Activated naive CD4-positive, alpha-beta T cell treated with anti-CD3 and anti-CD28 coated beads for 36 hours (primary cell): ENCODE measurements at places on chromosomes 2 and 18. TPM values are rescaled to one million over a fixed set of nuclear protein-coding genes. Genes with fewer than 3 reads are reported as not detected.

Gene FAM228A
- total RNA-seq: 0.26 TPM

Gene PFN4
- total RNA-seq: not detected

GRCh38 chr2:191977754-191978153 is 130.9 kb upstream of the CAVIN2 start:
- no peak for DNase-seq

GRCh38 chr2:118058951-118059350 is 29.3 kb upstream of the INSIG2 start:
- DNase-seq: no peak

- no peak for DNase-seq
Observed at GRCh38 chr2:30339071-30339470, 107.7 kb downstream of the LBH start.

DNA sequence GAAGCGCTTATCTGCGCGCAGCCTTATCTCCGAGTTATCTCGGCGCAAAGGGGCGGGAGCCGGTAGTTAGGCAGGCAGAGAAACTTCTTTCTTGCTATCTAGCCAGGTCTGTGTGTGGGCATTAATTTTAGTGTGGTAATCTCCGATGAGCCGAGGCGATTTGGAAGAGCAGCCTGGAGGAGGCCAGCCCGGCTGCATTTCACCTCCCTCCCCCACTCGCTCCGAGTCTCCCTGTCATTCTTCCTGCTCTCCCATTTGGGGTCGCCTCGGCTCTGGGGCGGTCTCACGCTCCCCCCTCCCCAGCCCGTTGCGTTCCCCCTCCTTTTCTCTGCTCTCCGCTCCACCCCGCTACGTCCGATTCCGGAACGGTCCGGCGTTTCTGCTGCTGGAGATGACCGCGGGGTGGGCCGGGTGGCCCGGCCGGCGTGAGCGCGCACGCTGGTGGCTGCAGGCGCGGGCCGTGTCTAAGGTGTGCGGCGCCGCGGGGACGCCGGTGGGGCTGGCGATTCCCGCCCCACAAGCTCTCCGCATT is 566 bp downstream of the GATA6 start:
- DNase-seq: no peak

DNA sequence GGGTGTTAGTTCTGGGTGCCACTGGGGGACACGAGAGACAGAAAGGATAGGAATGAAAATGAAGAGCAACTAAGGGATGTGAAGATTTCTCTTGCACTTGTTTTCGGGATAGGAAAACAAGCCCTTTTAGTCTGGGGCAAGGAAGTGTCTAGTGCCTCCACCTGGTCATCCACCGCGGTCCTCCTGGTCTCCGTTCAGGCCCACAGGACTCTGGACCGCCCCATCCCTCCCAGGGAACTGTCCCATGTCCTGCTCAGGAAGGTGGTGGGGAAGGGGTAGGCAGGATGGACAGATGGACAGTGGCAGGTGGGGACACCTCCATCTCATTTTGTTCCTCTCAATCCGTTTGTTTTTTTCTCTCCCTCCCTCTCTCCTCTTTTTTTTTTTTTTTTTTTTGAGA is 45.9 kb downstream of the AGAP1 start:
- no peak for DNase-seq

DNA sequence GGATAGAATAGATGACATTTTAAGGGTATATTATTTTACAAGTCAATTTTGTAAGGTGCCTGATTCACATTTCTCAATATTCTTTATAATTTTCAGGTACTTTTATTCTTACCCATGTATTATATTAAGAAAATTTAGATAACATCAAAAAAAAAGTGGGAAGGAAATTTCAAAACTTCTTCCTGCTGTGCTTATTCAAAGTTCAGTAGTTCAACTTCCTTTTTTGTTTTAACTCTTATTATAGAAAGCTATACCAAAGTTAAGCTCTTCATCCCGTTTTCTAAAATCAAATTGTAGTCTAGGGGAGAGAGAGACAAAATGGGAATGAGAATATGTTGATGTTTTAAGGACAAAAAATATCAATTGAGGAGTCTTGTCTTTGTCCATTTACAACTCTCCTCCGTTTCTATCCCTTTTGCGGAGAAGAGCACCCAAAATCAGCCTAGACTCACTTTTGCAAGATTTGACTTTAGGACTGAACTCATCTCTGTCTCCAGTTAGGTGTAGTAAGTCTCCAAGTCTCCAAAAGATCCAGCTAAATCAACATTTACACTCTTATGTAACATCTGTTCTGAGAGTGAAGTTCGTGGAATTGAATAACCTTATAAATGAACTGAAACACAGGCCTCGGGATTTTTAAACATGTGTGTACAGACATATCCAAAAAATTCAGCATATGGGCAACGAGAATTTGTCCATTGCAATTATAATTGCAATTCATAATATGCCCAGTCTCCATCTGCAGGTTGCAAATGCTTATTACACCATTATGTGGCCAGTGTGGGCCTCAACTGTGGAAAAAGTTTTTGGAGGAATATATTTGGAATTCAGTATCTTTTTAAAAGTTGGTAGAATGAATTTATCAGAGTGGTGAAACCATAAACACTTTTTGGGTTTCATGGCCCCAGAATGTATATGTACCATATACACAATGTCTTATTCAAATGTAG is 23.9 kb downstream of the FAM124B start:
- no peak for DNase-seq

- DNase-seq: no peak
Observed at GRCh38 chr2:200042102-200042735, 86.8 kb downstream of the MAIP1 start.
